ENCODE measurements at places on chromosomes 1 and 21.

DNA sequence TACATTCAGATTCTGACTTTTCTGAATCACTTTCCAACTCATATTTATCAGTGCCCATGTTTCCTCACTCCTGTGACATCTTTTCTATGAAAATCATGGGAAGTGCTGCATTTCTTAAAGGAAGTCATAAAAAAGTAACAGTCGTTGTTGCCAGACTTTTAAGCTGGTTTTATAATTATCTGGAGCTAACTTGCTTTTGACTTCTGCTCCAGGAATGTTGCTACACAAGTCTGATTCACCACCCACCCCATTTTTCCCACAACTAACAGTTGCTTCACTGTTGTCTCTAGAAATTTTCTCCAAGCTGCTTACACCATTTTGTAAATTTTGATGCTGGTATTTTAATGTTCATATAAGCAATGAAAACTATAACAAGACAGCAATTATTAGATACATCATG, 12.2 kb downstream of the FCRLB start:
- no peak for DNase-seq

GRCh38 chr1:229757226-229757625, 131.2 kb downstream of the URB2 start:
- DNase-seq: no peak

DNA sequence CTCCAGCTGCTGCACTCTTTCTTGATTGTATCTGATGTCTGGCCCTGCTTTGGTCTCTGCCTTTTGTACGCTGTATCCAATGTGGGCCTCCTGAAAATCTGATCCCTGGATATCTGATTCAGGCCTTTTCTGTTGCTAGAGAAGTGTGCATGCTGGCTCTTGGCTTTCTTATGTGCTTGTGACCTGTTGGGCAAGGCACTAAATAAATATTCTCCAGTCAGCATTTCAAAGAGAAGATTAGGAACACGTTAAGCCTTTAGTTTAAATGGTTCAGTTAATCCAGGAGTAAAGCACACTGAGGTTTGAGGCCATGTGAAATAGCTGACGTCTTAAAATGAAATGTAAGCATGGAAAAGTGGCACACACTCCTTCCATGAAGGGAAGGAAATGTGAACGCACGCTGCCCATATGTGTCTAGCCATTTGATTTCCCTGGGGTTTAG, 9.3 kb upstream of the F3 start:
- no peak for DNase-seq

- DNase-seq: no peak
Observed at GRCh38 chr1:46616277-46617107, at the start of gene MOB3C. Gene MOB3C, minus strand, starts transcription at chr1:46616811. Its CDS starts 3,490 bp downstream, at chr1:46613321.
